ENCODE measurements at places on chromosomes 12 and 14.

DNA sequence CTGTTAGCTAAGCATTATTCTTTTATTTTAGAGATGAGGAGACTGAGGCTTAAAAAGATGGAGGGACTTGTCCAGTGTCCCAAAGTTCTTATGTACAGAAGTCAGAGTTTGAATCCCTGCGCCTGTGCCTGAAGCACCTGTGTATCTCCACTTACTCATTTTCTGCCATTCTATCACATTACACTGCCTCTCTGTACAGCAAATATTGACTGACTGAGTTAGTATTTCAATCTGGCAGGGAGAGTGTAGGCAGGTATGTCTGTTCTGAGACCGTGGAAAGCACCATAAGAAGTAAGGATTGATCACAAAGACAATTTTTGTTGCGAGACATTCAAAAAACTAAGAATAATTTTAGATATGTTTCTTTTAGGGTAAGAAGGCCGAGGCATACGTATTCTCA lies 162.7 kb downstream of the KITLG start:
- DNase-seq: no peak

DNA sequence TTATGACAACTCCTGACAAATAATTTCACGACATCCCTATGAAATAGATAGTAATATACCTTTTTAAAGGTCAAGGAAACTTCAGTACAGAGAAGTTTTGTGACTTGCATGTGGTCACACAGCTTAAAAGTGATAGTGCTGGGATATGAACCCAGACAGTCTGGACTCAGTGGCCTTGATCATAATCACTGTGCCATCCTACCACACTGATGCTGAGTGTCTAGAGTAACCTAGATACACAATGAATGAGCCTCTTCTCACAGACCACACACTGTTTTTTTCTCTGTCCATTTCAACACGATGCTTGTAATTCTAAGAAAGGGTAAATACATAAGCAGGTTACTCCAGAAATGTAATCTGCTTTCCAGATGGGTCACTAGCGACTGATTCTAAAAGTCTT lies 88.2 kb downstream of the SYNE2 start:
- DNase-seq: no peak

- no peak for DNase-seq
These were observed 311.1 kb upstream of the DIO2 start for GRCh38 chr14:80522411-80522810.

- no peak for DNase-seq
These were observed 10.2 kb downstream of the KRT82 start for GRCh38 chr12:52395761-52396434.

DNA sequence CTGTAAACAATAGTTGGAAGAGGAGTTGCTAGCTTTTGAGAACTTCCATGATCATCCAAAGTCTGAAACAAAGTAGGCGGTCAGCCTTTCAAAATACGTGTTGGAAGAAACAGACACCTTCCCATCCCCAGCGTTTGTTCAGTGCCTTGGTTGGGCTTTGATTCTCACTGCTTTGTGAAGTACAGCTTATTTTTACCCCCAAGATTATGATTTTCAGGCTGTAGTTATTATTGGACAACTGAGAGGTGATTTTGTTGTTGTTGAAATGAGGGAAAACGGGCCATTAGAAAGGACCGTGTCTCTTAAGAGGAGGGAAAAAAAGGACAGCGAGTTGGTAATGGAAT lies 921 bp upstream of the CEP83 start:
- DNase-seq: no peak

GRCh38 chr14:55980970-55981369 lies 137.2 kb upstream of the PELI2 start:
- DNase-seq: no peak

Measured in CD4-positive, alpha-beta T cell treated with Interleukin-4 for 4 hours (primary cell).